ENCODE measurements at places on chromosomes 2 and 18.
A peak's percentile ranks its signal among the peaks of the same experiment; 100 is the strongest.

- no peak for DNase-seq
Observed at GRCh38 chr18:7202169-7202568, 28.7 kb upstream of the LRRC30 start.

DNA sequence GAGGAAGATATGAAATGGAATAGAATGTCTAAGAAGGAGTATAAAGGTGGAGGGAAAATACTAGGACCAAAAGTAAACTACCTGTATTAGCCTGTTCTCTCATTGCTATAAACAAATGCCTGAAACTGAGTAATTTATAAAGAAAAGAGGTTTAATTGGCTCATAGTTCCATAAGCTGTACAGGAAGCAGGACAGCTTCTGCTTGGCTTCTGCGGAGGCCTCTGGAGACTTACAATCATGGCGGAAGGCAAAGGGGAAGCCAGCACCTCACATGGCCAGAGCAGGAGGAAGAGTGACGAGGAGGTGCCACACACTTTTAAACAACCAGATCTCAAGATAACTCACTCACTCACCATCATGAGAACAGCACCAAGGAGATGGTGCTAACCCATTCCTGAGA is 32.9 kb upstream of the TMEM177 start:
- no peak for DNase-seq

DNA sequence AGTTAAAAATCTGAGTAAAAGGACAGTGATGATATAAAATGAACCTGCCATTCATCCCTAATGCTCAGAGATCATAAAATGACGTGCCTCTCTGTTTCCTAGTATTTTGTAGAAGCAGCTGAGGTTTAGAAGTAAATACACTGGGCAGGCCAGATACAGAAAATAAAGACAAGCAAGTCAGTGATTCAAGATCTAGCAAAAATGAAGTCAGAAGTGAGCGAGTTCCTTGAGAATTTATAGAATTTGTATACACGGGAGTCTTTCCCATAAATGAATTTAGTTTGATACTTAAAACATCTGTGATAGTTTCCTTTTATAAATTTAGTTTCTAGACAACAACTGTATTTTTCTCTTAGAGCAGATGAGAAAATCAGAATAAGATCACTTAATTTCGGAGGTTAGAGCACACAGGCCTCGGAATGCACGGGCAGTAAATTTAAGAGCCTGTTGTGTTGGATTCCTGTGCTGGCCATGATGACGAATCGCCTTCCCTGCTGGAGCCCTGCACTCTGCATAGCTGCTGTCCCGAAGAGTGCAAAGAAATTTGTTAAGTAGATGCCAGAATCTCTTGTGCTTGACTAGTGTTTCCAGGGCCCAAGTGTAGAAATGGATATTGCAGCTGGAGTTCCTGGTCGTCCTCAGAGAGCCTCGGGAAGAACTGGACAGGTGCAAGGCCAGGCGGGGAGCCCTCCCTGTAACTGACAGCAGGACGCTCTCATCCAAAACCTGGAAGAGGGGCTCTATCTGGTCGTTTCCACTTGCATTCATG is 83.7 kb upstream of the RBM44 start:
- DNase-seq: no peak

- no peak for DNase-seq
Observed at GRCh38 chr2:217685255-217685605, 317.6 kb downstream of the TNS1 start.

- no peak for DNase-seq
Observed at GRCh38 chr2:180334514-180334913, 327.4 kb upstream of the CWC22 start.

DNA sequence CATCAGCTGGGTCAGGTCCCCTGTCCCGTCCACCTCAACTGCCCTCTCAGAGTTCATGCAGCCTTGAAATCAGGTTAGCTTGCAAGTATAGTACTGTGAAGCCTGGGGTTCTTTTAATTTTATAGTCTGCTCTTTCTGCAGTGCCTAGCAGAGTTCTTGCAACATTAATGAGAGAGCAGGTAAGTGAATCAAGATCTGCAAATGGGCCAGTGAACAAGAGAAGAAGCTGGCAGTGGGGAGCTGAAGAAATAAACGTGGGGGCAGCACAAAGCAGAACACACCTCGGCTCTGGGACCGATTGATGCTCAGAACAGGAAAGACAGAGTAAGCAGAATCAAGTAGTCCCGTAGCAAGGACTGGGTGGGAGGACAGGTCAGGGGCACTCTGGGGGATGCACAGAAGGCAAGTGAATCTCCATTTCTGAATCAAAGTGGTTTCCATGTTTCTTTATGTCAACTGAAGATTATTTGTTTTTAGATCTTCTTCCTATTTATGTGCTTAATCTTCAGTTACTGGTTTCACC is 675.5 kb downstream of the RNF144A start:
- DNase-seq: peak; percentile 9

DNA sequence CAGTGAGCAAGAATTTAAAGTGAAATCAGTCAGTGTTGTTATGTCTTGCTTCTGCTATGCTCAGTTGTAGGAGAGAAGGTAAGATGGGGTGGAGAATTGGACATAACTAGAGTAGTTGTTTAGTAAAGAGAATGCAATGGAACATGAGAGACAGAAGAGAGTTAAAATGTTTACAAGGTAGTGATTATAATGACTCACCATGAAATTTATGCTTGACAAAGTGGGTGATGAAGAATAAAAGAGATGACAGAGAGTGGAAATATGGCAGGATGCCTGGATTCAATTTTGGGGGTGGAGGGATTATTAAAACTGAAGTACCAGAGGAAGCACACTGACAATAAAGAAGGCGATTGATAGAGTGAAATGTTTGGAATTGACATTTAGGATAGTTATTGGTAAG is 10.6 kb downstream of the SCG2 start:
- no peak for DNase-seq

DNA sequence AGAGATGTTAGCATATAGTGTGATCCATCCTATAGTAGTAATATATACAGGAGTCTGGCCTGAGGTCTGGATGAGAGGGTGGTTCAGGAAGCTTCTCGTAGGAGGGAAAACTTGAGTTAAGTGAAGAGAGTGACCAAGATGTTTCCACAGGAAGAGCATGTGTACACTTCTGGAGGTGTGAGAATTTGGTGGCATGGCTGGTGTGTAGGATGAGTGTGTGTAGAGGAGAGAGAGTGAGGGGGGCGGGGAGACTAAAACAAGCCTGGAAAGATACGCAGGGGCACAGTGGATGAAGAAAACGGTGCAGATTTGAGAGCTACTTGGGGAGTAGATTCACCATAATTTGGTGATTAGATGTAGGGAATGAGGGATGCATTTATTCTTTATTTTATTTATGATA is 43.5 kb upstream of the CTLA4 start:
- DNase-seq: no peak

DNA sequence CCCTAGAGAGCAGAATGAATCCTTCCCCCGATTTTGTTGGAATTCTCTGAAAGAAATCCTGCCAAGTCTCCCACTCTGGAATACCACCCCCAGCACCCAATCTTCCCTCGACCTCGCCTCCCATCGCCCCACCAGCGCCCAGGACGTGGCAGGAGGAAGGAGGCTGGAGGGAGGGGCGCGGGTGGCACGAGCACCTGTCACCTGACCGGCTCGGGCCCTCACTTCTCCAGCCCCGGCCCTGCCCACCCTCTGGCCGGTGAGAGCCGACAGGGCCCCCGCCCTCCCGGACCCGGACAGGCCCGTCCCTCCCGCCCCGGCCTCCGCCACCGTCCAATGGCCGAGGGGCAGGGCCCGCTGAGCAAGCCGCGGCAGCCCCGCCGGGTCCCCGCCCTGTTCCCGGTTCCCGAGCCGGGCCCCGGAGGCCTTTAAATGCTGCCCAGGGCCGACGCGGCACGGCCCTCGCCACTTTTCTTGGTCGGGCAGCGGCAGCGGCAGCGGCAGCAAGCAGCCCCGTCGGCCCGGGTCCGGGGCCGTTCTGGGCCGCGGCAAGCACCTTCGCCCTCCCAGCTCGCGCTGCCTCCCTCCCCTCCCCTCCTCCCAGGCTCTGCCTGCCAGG is at the start of gene LGALSL:
Gene LGALSL (plus strand): TSS at position 393 of the 616 bp plus-strand sequence. CDS start 384 bp downstream, outside the sequence.
- DNase-seq: peak; percentile 66

DNA sequence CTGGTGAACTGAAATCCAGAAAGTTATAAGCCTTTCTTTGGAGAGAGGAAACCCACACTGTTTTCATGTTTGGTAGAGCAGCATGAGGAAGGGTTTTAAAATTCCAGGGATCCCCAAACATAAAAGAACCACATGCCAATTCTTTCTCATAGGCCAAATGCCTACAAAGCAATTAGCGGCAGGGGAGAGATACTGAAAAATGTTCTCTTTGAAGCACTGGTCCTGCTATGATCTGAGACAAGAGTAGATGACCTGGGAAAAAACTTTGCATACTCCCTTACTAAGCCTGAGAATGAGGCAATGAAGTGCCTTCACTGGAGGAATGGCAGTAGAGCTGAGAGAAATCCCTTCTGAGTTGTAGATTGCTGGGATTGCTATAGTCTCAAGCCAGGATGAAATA is 1261.7 kb downstream of the DSC3 start:
- no peak for DNase-seq

GRCh38 chr18:12679183-12679786 is 21.4 kb upstream of the SPIRE1 start:
- peak; percentile 14 for DNase-seq
